ENCODE measurements at places on chromosomes 16 and 17. TPM values are rescaled to one million over a fixed set of nuclear protein-coding genes. Genes with fewer than 3 reads are reported as not detected.

Gene PLD6
- total RNA-seq, result 4.2 TPM

Gene ARL6IP1
- total RNA-seq, result 129 TPM

Gene CEP295NL
- total RNA-seq, result 1.6 TPM

Gene RNU2-1
- total RNA-seq, result not detected

Gene TSPOAP1
- total RNA-seq, result 1.0 TPM

Gene SYT17
- 2.6 TPM for total RNA-seq

Gene CCL4L2
- 1.6 TPM for total RNA-seq

Gene NPIPA7
- total RNA-seq, result 2.1 TPM

Gene MCRIP2
- 20.4 TPM for total RNA-seq

Gene DNAAF8
- 0.52 TPM for total RNA-seq

Gene AKAP1
- total RNA-seq, result 63.7 TPM

Gene DPEP3
- not detected for total RNA-seq

Gene TM4SF5
- total RNA-seq, result not detected

Gene TVP23B
- total RNA-seq, result 24.5 TPM

Gene KLHL10
- not detected for total RNA-seq

Gene KRTAP4-1
- total RNA-seq, result not detected

Gene SOX15
- total RNA-seq, result not detected

Gene LGALS9
- 3.1 TPM for total RNA-seq

Gene BRICD5
- 2.1 TPM for total RNA-seq

Data from skeletal muscle tissue (tissue), 5 donors.